ENCODE measurements at places on chromosomes 13 and 19. TPM values are rescaled to one million over a fixed set of nuclear protein-coding genes. Genes with fewer than 3 reads are reported as not detected.

DNA sequence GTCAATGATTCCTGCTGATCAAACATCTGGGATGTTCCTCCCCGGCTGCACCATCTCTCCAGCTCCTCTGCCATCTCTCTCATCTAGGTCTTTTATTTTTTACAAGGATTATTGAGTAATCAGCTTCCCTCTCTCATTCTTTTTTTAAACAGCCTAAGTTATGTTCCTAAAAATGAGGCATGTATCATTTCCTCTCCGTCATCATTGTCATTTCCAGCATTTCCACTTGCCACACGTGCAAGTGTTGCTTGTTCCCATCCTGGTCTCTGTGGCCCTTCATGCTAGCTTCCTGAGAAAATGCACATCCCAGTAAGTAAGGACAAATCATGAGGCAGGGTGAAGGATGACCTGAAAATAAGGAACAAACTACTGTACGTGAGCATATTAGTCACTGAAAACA lies 102.7 kb upstream of the POSTN start:
- H3K4me1 ChIP-seq, result no peaks in the 10 kb centered on the region
- H3K27me3 ChIP-seq, result no peaks in the 10 kb centered on the region
- no peak overlapping the region for H3K27ac ChIP-seq
- no peaks in the 10 kb centered on the region for H3K36me3 ChIP-seq
- H3K4me3 ChIP-seq, result no peak overlapping the region

GRCh38 chr13:75514080-75514995 lies 23.3 kb downstream of the COMMD6 start:
- no peaks in the 10 kb centered on the region for H3K27me3 ChIP-seq
- H3K4me3 ChIP-seq, result no peak overlapping the region
- no peak for DNase-seq
- no peaks in the 10 kb centered on the region for H3K4me1 ChIP-seq
- no peak overlapping the region for H3K27ac ChIP-seq

The GPR12 gene
- not detected for total RNA-seq

The ATP4B gene
- total RNA-seq, result not detected

DNA sequence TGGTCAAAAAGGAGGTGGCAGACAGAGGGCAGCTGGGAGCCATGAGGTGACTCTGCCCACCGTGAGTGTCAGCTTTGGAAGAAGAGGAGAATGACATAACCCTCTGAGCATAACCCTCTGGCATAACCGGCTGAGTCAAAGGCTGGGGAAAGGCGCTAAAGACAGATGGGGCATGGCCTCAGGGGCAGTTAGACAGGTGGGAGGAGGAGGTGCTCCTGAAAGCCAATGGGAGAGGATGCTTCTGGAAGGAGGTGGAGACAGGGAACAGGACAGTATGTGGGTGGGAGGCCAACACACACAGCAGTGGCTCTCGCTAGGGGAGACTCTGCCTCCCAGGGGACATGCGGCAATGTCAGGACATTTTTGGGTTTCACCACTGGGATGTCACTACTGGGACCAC lies 17.1 kb downstream of the ELAVL1 start:
- H3K27me3 ChIP-seq, result no peaks in the 10 kb centered on the region
- no peak overlapping the region for H3K4me3 ChIP-seq
- no peak for DNase-seq
- no peaks in the 10 kb centered on the region for H3K36me3 ChIP-seq

The ZNF625 gene
- total RNA-seq, result 1.7 TPM

The TUBA3C gene
- total RNA-seq, result not detected

DNA sequence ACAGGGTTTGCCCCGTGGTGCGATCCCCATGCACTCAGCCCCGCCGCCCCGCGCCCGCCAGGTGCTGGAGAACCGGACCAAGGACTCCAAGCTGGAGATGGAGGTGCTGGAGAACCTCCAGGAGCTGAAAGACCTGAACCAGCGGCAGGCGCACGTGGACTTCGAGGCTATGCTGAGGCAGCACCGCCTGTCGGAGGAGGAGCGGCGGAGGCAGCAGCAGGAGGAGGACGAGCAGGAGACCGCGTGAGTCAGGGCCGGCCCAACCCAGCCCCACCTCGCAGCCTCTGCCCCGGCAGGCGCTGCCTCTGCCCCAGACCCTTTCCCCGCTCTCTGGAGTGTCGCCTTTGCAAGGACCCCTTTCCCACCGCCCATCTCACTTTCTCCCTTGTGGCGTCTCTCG lies 11.3 kb downstream of the YJU2 start:
- DNase-seq, result no peak
- no peaks in the 10 kb centered on the region for H3K27me3 ChIP-seq
- H3K4me1 ChIP-seq, result no peaks in the 10 kb centered on the region

DNA sequence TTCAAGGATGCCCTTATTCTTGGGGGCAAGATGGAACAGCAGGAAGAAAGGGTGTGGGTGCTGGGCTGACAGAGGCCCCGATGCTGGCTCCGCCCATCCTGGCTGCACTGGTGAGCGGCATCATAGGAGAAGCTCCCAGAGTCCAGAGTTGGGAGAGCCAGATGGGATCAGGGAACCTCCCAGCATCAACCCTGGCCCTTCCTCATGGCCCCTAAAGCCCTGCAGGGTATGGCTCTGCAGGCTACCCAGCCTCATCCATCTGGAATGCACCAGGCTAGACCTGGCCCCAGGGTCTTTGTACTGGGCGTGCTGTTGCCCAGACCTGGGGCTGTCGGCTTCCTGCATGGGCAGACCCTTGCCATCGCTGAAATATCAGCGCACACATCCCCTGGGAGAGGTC lies 7.9 kb upstream of the ELL start:
- no peaks in the 10 kb centered on the region for H3K4me1 ChIP-seq
- no peak for DNase-seq
- H3K27me3 ChIP-seq, result no peaks in the 10 kb centered on the region
- H3K36me3 ChIP-seq, result no peaks in the 10 kb centered on the region
- H3K27ac ChIP-seq, result no peak overlapping the region

The SH2D3A gene
- total RNA-seq, result 93.6 TPM

The ZNF584 gene
- 9.2 TPM for total RNA-seq

The GIPR gene
- 6.0 TPM for total RNA-seq

DNA sequence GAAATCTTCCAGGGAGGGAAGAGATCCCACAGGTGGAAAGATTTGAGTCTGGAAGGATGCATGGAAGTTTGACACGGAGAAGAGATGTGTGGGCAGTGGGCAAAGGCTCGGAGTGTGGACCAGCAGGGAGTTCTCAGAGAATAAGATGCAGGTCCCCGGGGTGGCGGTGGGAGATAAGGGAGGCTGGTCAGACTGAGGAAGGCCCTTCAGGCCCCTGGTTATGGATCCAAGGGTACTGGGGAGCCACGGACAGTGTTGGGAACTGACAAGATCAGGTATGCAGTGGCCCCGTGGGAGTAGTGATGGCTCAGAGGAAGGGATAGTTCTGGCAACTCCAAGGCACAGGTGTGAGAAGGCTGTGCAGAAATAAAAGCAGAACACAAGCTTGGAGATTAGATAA lies 2.5 kb downstream of the CAMSAP3 start:
- no peak overlapping the region for H3K27ac ChIP-seq
- no peaks in the 10 kb centered on the region for H3K4me1 ChIP-seq
- no peak overlapping the region for H3K4me3 ChIP-seq
- no peaks in the 10 kb centered on the region for H3K36me3 ChIP-seq

DNA sequence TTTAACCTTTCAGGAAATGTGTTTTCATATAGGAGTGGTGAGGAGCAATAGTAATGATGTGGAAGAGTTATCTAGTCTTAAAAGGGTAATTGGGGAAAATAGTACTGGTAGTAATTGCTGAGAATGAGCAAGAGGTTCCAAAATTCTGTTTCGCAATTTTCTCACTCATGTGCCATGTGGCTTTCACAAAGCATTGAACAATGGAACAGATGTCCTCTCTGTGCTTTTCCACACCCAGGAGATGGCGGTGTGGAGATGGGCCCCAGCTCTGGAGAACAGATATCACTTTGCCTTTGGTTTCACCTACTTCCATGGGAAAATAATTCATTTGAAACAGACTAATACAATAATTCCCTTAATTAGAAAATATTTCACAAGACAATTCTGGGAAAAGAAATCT lies 170.0 kb upstream of the SLC10A2 start:
- no peaks in the 10 kb centered on the region for H3K36me3 ChIP-seq
- no peak overlapping the region for H3K4me3 ChIP-seq
- H3K4me1 ChIP-seq, result no peaks in the 10 kb centered on the region
- no peaks in the 10 kb centered on the region for H3K27me3 ChIP-seq
- H3K27ac ChIP-seq, result no peak overlapping the region

GRCh38 chr13:73913751-73914518 lies 220.3 kb downstream of the KLF12 start:
- H3K4me3 ChIP-seq, result no peak overlapping the region
- no peak overlapping the region for H3K27ac ChIP-seq
- H3K36me3 ChIP-seq, result no peaks in the 10 kb centered on the region
- H3K27me3 ChIP-seq, result no peaks in the 10 kb centered on the region
- no peak for DNase-seq

DNA sequence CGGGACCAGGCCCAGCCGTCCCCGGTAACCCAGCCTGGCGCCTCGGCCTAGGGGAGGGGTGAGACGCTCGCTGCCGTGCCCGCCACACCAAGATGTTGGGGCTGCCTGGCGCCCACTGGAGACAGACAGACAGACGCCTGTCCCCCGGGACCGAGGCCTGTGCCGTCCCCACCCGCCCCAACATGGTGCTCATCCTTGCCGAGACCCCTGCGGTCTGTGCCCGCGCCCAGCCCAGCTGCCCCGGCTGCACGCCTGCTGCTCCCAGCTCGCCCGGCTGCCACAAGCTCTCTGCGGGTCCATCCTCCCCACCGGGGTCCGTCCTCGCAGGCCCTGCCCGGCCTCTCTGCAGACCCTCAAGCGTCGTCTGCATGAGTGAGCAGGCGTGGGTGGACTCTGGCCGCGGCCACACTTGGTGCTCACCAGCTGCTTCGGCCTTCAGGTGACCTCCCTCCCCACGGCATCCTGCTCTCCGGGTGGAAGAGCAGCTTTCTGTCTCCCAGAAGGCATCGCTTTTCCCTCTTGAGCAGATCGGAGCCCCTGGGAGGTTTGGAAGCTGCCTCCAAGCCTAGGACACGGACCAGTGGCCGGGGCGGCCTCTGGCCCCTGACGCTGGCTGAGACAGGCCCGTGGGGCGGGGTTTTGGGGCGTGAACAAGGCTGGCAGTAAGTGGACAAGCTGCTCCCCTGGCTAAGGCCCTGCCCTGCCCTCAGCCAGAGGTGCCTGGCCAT lies 6.7 kb upstream of the TMPRSS9 start:
- H3K27me3 ChIP-seq, result no peaks in the 10 kb centered on the region
- no peaks in the 10 kb centered on the region for H3K36me3 ChIP-seq
- no peak for DNase-seq
- no peak overlapping the region for H3K27ac ChIP-seq

Measured in Peyer's patch (tissue), 4 donors.